ENCODE measurements at places on chromosomes 11 and 22.

- DNase-seq = no peak
These were observed 38.8 kb downstream of the PTPRJ start for GRCh38 chr11:48019217-48019584.

DNA sequence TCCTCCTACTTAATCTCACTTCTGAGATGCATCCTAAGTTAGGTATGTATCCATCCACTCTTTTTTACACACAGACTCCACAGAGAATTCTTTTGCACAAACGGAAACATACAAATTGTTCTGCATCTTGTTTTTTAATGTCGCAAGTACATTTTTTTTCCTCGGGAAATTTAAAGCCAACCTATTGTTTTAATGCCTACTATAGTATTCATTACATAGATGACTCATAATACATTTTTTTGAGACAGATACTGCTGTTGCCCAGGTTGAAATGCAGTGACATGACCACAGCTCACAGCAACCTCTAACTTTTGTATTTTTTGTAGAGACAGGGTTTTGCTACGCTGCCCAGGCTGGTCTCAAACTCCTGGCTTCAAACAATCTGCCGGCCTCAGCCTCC lies 90.8 kb upstream of the TMEM45B start:
- DNase-seq = no peak

GRCh38 chr11:33542921-33543320 lies 157.7 kb downstream of the C11orf91 start:
- no peak for DNase-seq

DNA sequence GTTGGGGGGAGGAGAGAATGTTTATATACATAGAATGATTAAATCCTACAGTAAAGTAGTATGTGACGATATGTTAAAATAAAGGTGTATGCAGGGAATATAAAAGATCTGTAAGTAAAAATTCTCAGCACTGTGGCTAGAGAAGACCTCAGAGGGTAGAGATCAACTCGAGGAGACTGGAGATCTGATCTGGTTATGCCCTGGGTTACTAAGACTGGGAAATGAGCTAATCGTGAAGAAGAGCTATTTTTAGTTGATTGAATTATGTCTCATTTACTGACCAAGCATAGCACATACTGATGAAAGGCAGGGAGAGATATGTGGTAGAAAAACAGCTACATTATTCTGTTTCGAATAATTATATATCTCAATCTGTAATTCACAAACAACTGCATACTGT lies 42.8 kb upstream of the ALKBH3 start:
- no peak for DNase-seq

GRCh38 chr11:113338730-113339129 lies 24.3 kb downstream of the TTC12 start:
- no peak for DNase-seq

- no peak for DNase-seq
These were observed 953 bp downstream of the ATG16L2 start for GRCh38 chr11:72815110-72815618.

GRCh38 chr11:45597097-45597496 lies 68.3 kb downstream of the CHST1 start:
- DNase-seq = no peak

GRCh38 chr11:84316866-84317555 lies 1030.8 kb upstream of the CCDC90B start:
- DNase-seq = no peak

DNA sequence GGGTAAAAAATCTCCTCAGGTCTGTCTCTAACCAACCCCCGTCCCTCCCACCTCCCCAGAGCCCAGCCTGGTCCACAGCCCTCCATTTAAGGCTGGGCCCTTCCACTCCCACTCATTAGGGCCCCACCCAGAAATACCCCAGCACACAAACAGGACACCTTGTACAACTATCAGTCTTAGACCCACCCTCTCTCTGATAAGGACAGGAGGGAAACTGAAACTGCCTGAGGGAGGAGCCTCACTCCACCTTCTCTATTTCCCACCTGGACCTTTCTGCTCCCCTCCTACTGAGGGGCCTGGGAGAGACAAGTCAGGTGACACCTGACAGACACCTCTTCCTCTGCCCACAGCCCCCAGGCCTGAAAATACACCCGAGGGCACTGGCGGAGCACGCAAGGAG lies 90.2 kb downstream of the PLEKHA7 start:
- DNase-seq = no peak

DNA sequence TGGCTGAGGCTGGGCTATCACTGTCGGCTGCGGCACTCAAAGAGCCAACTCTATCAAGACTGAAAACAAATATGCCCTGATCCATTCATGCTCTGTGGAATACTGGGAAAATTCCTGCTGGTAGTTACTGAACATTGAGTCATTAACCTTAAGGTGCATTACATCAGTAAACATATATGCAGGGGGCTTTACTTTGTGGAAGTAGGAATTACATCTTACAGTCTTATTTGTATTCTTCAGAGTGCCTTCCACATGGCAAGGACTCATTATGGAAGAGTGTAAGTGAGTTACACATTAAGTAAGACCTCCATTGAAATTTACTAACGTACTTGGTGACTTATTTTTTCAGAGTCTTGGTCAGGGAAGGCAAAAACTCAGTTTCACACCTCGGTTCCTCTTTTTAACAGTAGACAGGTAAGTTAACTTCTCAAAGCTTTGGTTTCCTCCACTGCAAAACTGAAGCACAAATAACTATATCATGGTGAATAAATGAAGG lies 4.5 kb downstream of the OR5B21 start:
- DNase-seq = no peak

DNA sequence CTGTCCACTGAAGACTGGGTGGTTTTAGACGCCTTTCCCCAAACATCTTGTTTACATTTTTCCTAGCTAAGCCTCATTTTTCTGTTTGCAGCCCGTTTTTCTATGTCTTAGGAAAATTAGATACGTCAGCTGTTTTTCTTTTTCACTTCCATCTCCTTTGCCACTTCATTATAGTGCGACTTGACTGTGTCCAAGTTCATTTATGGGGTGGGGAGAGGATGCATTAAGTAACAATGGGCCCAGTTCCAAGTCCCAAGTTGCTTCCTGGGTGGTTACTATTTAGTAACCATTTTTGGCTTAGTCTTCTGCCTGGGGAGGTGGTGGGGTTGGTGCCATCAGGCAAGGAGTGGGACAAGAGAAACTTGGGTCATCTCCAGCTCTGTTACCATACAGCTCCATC lies 83.0 kb downstream of the TRAF6 start:
- DNase-seq = no peak

DNA sequence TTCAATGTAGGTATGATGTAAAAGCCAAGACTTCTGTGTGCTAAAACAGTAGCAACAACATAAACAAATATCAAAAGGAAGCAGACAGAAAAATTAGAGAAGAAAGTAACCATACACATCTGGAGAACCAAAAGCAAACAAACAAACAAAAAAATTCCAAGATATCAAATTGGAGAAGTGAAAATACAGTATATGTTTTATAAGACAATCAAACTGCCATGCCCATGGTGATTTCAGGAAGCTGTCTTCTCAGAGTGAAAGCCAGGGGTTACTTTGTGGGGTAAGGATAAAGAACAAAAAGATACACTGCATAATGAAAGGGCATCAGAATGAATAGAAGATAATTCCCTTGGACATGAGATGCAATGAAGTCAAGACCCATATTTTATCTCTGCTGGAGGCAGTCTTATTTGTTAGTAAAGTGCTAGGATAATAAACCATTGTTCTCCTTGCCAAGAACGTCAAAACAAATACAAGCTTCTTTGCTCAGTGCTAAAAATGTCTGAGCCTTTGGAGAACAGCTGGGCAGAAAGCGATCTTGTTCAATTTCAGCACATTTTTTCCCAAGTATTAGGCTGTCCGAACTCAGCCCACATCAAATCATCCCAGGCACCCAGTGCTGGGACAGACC lies 38.1 kb upstream of the LDLRAD3 start:
- DNase-seq = no peak

GRCh38 chr11:114678125-114679036 lies at the start of gene NXPE2:
TSS of gene NXPE2 (plus strand) at chr11:114678527. CDS start at chr11:114678576, 49 bp downstream.
- DNase-seq = no peak

- no peak for DNase-seq
These were observed 911.9 kb downstream of the METTL15 start for GRCh38 chr11:29019960-29020683.

GRCh38 chr22:21951931-21952465 lies 650 bp downstream of the PPM1F start:
- DNase-seq = no peak

DNA sequence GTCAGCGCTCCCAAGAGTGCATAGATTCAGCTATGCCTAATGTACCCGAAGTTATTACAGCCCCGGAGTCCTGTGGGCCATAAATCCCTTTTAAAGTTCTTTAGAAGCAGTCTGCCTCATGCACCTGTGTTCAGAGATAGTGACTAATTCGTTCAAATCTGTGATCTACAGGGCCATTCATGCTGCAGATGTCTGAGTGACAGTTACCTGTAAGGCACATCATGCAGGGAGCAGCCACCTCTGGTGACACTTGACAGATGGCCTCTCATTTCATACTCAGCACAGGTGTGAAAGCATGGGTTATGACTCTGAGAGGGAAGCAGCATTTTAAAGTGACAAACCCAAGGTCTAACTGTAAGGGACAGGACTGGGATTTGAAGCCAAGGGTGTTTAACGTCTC lies 2.4 kb upstream of the E2F8 start:
- DNase-seq = no peak

DNA sequence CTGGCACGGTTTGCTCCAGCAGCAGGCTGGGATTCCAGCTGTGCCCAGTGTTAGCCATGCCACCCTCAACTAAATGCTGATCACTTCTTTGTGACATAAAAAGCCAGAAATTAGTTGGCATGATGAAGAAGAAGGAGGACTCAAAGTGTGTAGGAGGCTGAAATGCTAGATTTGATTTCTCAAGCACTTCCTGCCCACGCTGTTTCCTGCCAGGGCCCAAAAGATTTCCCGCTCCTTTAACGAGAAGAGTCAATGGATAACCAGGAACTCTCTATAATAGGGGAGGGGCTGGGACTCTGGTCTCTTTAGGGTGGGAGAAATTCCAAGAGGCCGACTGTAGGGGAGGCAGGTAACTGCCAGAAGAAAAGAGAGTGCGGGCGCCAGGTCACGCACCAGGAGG lies 26.4 kb downstream of the APOL3 start:
- no peak for DNase-seq

DNA sequence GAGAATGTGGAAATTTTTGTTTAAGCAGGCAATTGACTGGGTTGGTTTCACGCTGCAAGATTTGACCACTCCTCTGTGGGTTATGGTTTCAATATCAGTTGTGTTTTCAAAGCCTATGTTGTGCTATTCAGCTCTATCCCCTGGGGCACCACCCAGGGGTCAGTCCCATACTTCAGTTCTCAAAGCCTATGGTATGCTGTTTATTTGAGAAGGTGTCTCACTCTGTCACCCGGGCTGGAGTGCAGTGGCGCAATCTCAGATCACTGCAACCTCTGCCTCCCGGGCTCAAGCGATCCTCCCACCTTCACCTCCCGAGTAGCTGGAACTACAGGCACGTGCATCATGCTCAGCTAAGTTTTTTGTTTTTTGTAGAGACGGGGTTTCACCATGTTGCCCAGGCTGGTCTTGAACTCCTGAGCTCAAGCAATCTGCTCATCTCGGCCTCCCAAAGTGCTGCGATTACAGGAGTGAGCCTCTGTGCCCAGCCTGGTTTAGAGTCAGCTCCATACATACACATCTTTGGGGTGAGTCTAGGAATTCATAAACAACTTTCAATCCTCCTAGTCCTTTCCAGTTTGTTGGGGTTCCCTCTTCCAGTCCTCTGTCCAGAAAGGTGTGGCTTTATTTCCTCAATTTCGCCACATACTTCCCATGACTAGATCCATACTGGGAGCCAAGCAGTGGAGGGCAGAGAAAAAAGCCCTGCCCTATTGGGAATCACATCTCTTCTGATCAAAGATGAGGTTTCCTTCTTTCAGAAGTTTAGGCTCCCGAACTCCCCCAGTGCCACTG lies 35.0 kb upstream of the MAPK1 start:
- no peak for DNase-seq

DNA sequence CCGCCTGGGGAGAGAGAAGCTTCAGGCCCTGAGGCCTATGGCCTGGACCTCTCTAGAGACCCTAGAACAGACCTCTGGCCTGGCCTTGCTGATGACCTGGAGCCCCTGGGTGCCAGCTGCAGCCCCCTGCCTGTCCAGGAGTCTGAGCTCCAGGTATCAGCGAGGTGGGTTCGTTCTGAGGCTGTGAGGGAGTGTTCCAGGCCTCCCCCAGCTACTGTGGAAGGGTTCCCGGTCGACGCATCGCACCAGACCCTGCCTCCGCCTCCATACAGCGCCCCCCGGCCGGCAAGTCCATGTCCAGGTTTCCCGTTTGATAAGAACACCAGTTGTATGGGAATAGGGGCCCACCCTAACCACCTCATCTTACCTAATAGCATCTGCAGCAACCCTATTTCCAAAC lies 111.1 kb downstream of the KCNQ1 start:
- no peak for DNase-seq

- DNase-seq = no peak
These were observed 45.9 kb downstream of the SLC1A2 start for GRCh38 chr11:35373284-35373933.

DNA sequence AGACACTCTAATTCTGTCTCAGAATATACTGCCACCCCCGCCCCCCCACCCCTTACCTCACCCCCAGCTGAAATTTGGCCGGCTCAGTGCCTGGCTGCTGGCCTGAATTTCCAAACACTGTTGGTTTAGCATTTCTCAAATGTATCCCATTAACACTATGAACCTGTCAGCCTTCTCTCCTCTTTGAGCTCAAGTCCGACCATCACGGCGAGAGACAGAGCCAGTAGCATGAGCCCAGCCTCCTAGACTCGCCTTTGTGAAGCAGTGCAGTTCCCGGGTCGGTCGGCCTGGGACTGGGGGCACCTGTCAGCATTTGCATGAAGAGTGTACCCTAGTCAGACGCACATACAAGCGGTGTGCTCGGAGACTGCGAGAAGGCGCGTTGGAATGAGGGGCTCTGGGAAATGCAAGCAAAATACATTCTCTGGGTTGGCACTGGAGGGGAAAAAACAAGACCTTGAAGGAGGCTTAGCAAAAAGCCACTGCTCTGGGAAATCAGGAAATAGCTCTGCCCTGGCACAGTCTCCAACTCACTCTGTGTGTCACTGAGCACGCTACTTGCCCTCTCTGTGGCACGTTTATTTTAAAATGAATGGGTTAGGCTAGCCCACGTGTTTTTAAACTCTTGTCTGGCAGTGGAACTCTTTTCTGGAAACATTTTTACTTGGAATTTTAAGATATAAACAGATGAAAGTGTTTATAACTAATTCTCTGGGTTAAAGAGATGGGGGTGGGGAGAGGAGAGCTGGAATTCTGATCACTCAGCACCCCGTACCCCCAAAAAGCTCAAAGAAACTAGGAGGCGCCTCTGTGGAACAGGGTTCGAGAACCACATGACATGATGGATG lies 108.3 kb downstream of the TIMP3 start:
- DNase-seq = no peak

GRCh38 chr11:32939046-32939445 lies 46.4 kb downstream of the QSER1 start:
- DNase-seq = no peak

GRCh38 chr11:122241566-122241965 lies 125.6 kb upstream of the BLID start:
- DNase-seq = no peak

DNA sequence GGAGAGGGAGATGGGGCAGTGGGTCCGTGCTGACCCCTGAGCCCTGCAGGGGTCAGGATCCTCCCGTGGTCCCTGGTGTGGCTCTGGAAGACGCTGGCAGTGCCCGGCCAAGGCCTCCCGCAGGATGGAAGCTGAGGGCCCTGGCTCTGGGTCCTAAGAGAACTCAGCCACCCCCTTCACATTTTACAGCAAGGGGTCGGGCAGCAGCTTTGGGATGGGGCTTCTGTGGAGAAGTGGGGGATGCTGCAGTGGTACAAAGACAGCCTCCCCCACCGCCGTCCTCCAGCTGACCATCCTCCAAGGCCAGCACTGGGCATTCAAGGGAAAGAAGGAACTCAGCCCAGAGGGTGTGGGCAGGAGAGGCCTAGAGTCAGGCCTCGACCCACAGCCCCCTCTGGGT lies 21.8 kb upstream of the CRYBB3 start:
- no peak for DNase-seq

Data from KG1 (cell line).